ENCODE measurements at places on chromosomes 3 and 15. TPM values are rescaled to one million over a fixed set of nuclear protein-coding genes. Genes with fewer than 3 reads are reported as not detected.

- peak; percentile 77 for DNase-seq
Measured at GRCh38 chr15:69854521-69855181, 243.1 kb downstream of the TLE3 start.

GRCh38 chr3:2148561-2149340 is 50.1 kb downstream of the CNTN4 start:
- DNase-seq, result no peak

ITPKA gene
- 7.7 TPM for total RNA-seq

GABRB3 gene
- not detected for total RNA-seq

All from GM23248 (cell line).